NCI-H526 treated with DMSO at 0.1 percent for 48 hours (cell line): ENCODE measurements at places on chromosomes 5 and 9.

GRCh38 chr9:130304116-130304515 is 38.6 kb downstream of the HMCN2 start:
- no peak for DNase-seq

DNA sequence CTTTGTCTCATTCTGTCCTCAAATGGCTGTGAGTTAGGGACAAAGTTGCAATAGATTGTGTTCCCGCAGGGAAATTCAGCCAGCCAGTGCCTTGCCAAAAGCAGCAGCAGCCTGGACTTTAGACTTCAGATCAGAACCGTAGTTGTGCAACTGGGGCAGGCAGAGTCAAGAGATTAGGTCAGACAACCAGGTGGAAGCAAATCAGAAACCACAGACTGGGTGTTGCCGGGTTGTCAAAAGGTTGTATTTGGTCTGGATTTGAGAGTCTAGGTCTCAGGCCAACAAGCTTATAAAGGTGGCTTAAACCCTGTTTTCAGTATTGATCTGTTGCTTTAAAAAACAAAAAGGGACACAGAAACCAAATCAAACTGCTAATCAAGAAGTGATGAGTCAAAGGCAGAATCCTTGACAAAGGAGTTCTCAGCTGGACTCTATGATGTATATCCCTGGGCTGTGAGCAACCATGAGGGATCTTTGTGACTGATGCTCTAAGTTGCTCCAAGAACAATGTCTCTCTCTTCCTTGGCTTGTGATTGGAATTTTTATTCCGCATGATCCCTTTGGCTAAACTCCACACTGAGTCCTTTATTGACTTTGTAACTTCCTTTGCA is 20.9 kb downstream of the RFK start:
- peak; percentile 18 for DNase-seq

GRCh38 chr5:150184990-150185912 is 4.6 kb upstream of the SLC6A7 start:
- no peak for DNase-seq

DNA sequence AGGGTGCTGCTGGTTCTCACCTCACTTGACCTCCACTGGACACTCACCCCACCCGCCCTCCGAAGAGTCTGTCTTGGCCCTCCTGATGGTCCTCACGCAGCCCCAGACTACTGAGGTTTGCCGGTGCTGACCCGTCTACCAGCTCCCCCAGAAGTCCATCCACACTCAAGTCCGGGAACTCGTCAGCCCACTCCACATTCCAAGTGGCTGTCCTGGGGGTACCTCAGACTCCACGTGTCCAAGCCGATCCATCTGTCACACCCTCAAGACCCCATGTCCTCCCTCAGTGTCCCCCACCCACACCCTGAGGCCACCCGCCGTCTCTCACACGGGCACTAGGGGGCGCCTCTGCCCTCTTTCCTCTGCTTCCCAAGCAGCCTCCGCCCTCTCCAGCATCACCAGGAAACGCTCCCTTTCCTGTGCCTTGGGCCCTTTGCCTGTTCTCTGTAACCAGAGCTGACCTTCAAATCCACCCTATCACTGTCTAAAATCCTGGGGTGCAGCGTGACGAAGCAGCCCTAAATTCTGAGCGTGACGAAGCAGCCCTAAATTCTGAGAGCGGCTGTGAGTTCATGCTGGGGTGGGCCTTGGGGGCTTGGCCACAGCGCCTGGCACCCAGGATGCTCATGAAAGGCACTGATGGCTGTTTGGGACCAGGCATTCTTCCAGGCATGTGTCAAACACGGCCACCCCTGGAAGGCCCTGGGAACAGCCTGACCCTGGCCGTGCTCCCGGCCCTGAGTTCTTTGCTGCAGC is 95.7 kb downstream of the KCNT1 start:
- DNase-seq, result peak; percentile 14

- DNase-seq, result no peak
Measured at GRCh38 chr9:118596374-118597015, 772.7 kb downstream of the BRINP1 start.

- DNase-seq, result no peak
Measured at GRCh38 chr5:145554399-145554798, 280.7 kb downstream of the PRELID2 start.

DNA sequence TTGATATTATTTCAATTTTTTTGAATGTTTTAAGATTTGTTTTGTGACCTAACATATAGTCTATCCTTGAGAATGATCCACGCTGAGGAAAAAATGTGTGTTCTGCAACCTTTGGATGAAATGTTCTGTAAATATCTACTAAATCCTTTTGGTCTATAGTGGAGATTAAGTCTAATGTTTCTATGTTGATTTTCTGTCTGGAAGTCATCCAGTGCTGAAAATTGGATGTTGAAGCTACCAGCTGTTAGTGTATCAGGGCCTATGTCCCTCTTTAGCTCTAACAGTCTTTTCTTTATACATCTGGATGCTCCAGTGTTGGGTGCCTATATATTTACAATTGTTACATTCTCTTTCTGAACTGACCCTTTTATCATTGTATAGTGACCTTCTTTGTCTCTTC is 422.3 kb downstream of the TMEM232 start:
- DNase-seq, result no peak

- no peak for DNase-seq
Measured at GRCh38 chr5:126736141-126736540, 40.8 kb upstream of the LMNB1 start.

- DNase-seq, result no peak
Measured at GRCh38 chr5:45779874-45780671, 83.9 kb upstream of the HCN1 start.

DNA sequence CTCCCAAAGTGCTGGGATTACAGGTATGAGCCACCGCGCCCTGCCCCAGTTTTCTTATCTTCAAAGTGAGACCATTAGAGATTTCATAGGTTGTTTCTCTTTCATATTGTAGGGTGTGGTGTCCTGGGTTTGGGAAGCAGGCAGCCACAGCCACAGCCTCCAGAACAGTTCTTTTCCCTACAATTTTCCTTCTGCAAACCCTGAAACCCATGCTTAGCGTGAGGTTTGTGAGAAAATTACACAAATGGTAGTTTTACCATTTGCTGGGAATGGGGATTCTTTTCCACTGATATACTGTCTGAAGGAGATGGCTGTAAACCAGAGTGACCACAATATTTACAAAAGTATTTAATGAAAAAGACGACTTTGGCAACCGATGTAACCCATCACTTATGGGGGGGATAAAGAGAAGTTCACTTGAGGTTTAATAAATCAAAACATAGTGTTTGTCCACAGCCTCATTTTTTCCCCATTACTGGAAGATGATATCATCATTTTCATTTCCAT is 26.7 kb upstream of the ECM2 start:
- no peak for DNase-seq

- DNase-seq, result no peak
Measured at GRCh38 chr5:17216974-17217492, 398 bp upstream of the BASP1 start.

DNA sequence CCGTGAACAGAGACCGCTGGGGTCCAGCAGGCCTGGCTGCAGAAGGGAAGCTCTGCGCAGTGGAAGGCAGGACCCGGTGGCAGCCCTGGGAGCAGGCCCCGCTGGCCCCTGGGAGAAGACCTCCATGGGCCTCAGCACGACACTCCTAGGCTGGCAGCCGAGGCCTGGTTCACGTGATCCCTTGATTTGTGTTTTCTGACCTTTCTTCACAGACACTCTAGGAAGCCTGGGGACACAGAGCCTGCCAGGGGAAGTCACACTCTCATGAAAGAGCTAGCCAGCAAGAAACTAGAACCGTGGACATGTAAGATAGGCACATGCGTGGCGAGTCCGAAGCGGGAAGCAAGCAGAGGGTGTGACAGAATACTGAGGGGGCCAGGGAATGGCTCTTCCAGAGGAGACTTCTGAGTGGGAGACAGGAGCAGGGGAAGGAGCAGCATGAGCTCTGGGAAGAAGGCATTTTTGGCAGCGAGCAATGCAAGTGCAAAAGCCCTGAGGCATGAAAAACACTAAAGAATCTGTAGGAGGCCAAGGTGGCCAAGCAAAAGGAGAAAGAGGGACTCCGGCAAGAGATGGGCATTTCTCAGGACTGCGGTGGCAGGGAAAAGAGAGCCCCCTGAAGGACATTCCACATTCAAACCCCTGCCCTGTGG is 26.6 kb upstream of the IL17B start:
- no peak for DNase-seq

GRCh38 chr9:86836797-86837196 is 110.5 kb downstream of the GAS1 start:
- no peak for DNase-seq

DNA sequence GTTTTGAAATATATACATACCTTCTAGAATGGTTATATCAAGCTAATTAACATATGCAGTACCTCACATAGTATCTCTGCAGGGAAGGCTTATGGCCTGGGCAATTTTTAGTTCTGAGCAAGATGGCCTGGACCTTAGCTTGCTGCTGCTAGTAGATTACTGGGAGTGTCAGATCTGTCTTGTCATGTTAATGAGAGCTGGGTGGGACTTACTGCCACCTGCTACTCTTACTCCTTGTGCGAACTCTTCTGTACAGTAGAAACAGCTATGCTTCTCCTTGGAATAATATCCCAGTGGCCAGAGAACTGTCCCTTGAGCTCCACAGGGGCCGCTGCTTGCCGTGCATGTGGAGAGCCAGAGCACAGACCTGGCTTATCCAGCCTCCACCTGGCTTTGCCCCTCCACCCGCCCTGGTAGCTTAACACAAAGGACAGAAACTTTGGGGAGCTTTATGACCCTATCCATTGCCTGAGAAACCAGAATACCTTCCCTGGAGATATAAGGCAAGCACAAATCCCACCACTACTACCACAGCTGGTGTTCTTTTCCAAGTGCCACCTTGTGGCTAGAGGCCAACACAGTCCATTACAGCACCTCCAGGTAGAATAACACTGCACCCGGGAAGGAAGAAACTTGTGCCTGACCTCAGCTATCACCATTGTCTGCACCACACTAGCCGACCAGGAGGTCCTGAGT is 74.4 kb upstream of the RUSC2 start:
- no peak for DNase-seq

GRCh38 chr5:145062280-145063062 is 772.7 kb downstream of the PRELID2 start:
- no peak for DNase-seq

DNA sequence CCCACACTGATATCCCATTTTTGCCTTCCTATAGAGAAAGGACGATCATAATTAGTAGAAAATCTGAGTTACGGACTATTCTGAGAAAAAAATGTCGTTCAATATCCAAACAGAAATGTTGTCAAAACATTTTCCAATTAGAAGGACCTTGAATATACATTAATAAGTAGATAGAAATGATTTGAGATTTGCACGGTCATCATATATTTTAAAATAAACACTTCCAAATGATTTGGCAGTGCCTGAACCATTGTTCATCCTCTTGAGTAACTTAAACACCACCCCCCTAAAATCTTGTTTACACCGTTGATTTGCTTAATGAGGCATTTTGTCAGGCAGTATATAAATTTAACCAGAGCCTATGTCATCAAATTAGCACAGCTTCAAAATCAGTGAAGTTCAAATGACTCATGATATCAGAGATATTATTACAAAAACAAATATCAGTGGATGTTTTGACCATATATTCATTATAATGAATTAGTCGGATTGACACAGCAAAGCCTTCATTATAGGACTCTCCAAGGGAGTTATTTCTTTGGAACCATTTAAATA is 105.0 kb downstream of the ACTL7B start:
- DNase-seq, result no peak

- DNase-seq, result no peak
Measured at GRCh38 chr5:120037451-120037850, 408.1 kb downstream of the FAM170A start.

DNA sequence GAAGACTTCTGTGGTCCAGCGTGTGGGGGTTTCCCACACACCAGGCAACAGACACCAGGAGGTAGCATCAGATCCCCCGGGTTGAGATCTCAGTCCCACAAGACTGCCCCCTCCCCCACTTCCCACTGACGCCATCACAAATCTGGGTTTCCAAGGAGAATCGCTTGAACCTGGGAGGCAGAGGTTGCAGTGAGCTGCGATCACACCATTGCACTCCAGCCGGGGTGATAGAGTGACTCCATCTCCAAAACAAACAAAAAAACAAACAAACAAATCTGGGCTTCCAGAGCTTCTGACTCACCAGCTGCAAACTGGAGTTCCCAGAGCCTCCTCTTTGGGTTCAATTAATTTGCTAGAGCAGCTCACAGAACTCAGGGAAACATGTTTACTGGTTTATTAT is 4.7 kb upstream of the GBGT1 start:
- no peak for DNase-seq

GRCh38 chr9:18756712-18757125 is 276.3 kb downstream of the SAXO1 start:
- DNase-seq, result no peak

GRCh38 chr5:136810261-136810801 is 445.0 kb upstream of the TRPC7 start:
- peak; percentile 89 for DNase-seq

- peak; percentile 3 for DNase-seq
Measured at GRCh38 chr5:81425569-81425968, 31.6 kb upstream of the ACOT12 start.
